ENCODE measurements at places on chromosomes 11 and 22.

DNA sequence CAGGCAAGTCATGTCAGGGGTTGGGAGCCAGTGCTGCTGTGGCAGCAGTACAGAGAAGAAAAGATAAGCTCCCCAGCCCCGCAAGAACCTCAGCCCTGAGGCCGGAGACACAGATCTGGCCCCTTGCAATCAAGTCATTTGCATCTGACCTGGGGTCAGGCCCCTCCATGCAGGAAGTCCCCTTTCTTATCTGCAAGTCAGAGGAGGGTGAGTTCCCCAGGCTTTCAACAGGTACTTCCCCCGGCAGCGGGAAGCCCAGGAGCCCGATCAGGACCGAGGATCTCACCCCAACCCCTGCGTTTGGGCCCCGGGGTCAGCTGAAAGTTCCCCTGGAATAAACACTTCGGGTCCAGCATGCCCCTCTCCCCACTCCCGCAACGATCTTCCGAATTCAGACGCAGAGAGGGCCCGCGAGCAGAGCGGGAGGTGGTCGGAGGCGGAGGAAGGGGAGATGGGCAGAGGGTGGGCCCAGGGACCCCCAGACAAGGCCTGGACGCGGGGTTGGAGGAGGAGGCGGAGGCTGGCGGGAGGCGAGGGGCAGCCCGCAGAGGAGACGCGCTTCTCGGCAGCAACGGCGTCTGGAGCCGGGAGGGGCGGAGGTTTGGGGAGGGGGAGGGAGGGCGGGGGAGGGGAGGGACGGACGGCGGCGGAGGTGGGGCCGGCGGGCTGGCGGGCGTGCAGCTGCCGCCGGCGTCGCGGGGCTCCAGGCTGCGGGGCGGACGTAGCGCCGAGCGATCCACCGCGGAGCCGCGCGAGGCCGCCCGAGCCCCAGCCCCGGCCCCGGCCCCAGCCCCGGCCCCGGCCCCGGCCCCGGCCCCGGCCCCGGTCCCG lies at the start of gene TSPAN18:
TSPAN18 (plus strand) TSS at position 680 of the 831 bp plus-strand sequence. CDS start 179,455 bp downstream, outside the sequence.
- peak; percentile 37 for DNase-seq

DNA sequence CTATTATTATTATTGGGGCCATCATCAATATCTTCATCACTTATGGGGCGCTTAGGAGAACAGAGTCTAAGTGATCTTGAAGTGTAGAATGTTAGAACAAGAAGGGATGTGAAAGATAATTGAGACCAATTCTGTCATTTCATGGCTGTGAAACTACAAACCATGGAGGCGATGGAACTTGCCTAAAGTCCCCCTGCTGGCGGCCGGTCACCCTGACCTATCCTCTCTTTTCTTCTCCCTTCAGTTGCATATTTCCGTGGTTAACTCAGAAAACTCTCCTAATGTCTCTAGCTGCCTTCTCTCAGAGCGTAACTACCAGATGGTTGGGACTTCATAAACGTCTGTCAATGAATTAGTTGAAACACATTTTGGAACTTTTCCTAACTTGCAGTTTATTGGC lies 6.6 kb upstream of the OR4B1 start:
- no peak for DNase-seq

- no peak for DNase-seq
Measured at GRCh38 chr22:44802071-44802700, 49.8 kb downstream of the ARHGAP8 start.

DNA sequence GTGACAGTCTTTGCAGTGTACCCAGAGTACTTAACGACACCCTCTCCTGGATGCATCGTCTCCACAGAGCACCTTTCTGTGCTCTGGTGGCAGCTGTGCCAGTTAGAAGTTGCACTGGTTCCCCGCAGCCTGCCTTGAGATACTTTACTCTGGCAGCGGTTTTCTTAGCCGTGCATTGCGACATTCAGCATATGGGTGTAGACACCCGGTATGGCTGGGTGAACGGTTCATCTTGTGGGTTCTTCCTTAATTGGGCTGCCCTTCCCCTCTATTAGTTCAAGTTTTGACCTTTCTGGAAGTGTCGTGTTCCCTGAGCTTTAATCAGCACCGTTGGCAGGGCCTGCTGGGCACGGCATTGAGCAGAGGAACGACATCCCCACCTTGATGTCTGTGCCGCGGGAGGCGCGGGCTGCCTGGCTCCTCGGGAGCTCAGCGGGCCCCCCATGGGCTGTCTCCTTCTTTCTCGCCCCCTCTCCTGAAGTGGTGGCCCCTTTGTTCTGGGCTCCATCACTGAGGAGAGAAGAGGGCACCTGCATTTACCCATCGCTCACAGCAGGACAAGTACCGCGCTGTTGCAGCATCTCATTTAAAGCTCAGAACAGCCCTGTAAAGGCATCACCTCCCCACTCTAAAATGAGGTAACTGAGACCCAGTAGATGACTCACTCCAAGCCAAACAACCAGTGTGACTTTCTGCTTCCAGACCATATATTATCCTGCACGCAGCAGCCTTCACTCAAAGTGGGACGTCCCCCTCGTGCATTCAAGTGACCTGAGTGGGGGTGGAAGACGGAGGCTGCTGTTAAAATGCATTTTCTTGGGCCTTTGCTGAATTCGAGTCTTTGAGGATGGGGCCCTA lies 13.3 kb downstream of the FAM83F start:
- no peak for DNase-seq

DNA sequence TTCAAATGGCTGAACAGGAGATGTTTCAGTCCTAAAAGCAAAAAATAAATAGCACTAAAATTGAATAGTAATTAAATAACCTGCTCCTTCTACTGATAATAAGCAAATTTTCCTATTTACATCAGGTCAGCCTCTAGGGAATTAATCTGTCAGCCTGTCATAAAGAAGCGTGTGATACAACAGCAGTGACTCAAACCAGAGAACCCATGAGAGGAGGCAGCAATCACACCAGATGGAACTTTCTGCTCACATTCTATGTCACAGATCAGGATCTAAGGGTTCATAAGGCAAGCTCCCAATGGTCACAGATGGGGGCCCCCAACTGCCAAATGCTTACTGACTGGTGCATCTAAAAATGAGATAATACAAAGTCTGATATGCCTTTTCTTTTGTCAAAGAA lies 41.1 kb downstream of the RBFOX2 start:
- DNase-seq: no peak

GRCh38 chr11:99069856-99070444 lies 49.2 kb downstream of the CNTN5 start:
- DNase-seq: no peak

DNA sequence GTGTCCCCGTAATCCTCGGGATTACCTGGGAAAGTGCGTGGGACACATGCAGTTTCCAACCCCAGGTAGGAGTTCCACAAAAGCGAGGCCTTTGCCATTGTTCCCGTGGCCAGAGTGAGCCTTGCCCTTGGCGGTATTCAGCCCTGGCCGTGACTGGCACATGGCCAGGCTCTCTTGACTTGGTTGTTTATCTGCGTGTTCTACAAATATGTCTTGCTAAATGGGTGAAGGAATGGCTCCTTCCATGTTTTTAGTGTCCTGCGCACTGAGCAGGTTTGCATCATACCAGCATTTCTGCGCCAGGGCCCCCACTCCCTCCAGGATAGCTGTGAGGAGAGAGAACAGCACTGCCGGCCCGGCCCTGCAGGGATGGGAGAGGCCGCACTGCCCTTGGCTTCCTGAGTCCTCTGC lies 20.0 kb downstream of the POLR3H start:
- peak; percentile 80 for DNase-seq

Measured in uterus (tissue), 4 donors.